ENCODE measurements at places on chromosomes 11 and 22.

GRCh38 chr11:31995525-31996094 is 95.3 kb upstream of the RCN1 start:
- no peak for DNase-seq

GRCh38 chr22:37892566-37893335 is 13.3 kb upstream of the MICALL1 start:
- peak; percentile 60 for DNase-seq

GRCh38 chr11:86726118-86726753 is 53.8 kb upstream of the ME3 start:
- DNase-seq = no peak

DNA sequence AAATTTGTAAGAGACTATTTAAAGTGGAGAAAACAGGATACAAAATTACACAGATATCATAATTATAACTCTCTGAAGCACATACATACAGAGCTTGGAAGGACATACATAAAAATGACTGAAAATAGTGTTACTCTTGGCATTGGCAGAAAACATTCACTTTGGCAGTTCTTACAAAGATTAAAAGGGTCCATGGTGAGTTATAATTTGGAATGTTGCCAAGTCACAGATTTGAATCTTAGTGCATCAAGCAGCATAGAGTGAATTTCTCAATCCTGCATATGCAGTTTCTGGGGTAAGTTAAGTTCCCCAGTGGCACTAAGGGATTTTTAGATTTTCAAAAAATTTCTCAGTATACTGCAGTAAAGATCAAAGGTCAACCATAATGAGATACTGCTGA is 115.9 kb downstream of the CCDC81 start:
- DNase-seq = no peak

DNA sequence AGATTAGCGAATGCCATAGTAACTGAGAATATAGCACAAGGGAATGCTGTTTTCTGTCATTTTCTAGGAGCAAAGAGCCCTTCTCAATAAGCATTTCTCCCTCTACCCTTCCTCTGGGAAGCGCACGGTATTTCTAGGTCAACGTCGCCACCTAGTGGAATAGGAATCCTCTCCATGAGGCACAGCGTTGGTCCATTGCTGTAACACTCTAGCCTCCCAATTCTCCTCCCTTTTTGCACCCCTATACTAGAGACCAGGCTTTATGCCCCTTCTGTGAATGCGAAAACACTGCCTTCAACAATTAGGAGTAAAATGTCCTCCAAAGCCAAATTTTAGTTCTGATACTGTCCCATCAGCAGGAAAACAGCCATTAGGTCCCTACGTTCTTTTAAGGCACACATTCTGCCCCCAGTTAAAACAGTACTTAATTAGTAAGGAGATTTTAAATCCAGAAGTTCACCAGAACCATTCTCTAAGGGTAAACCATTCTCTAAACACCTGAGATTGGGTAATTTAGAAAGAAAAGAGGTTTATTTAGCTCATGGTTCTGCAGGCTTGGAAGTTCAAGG is 12.8 kb upstream of the HYLS1 start:
- peak; percentile 15 for DNase-seq

GRCh38 chr22:48267681-48268080 is 1505.2 kb downstream of the TBC1D22A start:
- DNase-seq = no peak

GRCh38 chr11:11389238-11389637 is 36.2 kb upstream of the CSNK2A3 start:
- DNase-seq = no peak

DNA sequence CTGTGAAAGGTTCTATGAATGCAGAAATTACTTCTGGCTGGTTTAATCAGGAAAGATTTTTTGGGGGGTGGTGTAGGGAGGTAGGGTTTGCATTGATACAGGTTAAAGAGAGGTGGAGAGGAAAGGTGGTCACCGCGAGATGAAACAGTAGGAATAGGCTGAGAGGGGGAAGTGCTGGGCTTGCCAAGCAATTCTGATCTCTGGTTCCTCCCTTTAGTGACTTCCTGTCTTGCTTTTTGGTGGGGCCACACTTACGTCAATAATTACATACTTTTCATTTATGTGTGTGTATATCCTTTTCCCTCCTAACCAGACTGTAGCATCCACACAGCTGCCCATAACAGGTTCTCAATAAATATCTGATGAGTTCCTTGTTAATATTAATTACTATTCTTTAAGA is 120.0 kb downstream of the CTNND1 start:
- DNase-seq = no peak

- no peak for DNase-seq
Observed at GRCh38 chr11:33953289-33953688, 61.4 kb upstream of the LMO2 start.

GRCh38 chr11:132728026-132728425 is 804.3 kb downstream of the OPCML start:
- DNase-seq = no peak

- DNase-seq = no peak
Observed at GRCh38 chr11:113839842-113840241, 35.5 kb downstream of the USP28 start.

DNA sequence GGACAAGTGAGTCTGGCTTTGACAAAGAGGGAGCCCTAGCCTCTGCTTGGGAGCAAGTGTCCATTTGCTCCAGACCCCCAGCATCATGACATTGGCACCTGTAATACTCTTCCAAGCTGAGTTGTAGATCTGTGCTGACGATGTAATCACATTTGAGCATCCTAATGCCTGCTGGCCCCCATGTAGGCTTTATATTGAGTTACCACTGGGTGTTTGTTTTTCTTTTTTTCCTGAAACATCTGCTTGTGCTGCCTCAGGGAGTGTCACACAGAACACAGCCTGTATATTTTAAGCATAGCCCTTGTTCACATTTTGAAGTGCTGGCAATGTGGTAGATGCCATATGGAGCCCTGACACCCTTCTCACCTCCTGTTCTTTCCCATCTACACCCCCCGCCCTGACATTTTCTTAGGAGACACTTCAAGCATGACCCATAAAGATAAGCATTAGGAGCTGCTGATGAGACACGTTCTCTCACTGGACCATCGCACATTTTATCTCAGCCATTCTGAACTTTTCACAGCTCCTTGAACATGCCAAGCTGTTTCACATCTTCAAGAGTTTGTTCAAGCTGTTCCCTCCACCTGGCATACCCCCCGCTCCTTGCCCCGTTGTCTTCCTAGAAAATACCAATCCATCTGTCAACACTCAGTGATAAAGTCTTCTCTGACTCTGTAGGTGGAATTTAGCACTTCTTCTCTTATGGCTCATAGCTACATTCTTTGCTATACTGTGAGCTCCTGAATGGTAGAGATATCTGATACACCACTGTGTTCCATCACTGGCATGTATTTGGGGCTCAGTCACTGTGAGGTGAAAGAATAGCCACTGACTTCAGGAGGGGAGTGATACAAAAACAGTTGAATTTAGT is 128.7 kb downstream of the TRIM44 start:
- no peak for DNase-seq

DNA sequence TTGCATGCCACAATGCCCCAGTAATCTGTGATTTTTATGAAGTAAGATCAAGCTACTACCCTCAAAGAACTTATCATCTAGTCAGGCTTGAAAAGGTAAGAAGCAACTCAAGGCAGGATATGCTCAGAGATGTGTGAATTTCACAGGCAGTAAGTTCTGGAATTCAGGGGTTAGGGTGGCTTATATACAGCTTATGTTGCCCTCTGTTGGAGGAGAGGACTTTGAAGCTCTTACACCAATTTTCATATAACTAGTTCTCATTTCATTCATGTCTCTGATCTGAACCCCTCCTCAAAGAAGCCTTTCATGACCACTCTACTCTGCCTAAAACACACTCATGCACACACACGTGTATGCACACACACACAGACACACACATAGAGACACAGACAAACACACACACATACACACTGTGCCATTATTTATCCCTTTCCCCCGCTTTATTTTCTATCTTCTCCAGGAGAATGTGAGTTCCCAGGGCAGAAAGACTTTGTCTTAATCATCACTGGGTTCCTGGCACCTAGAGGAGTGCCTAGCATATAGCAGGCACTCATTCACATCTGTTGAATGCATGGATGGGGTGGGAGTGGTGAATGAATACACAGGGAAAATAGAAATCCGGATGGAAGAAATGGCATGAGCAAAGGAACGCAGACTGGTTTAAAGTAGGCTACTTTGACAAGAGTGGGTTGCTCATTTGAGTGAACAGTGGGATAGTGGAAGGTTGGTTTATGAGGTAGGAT is 220.7 kb upstream of the ZBED5 start:
- DNase-seq = no peak

- no peak for DNase-seq
Observed at GRCh38 chr11:61484541-61484940, 24.0 kb upstream of the LRRC10B start.

- peak; percentile 77 for DNase-seq
Observed at GRCh38 chr11:122101625-122102291, 14.3 kb downstream of the BLID start.

DNA sequence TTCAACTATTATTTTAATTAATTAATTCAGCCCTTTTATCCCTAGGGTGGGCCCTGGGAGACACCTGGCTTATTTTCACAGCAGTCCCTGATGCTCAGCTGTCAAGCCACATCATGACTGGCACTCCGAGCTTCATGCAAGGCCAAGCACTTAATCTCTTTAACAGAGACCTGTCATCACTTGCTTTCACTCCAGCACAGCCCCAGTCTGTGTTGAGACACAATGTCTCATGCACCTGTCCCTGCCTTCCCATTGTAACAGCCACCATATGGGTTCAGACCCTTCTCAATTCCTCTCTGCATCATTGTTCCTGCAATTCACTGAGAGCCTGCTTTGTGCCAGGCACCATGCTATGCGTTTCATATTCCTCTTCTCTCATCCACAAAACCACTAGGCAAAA is 222.2 kb upstream of the TENM4 start:
- no peak for DNase-seq

DNA sequence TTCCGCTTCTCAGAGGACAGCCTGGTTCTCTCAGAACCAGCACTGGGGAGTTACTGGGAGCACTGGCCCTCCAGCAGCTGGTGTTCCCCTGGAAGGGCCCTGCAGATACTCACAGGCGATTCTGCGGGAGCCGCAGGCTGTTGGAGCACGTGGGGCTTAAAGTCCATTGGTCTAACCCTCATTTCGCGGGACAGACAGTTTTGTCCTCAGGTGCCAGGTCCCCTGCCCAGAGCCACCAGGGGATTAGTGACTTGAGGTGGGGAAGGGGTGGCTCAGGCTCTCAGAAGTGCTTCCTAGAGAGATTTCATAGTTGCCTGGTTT is 53.9 kb downstream of the CACNA1I start:
- DNase-seq = no peak

- no peak for DNase-seq
Observed at GRCh38 chr11:99019696-99020095, 1.1 kb upstream of the CNTN5 start.

DNA sequence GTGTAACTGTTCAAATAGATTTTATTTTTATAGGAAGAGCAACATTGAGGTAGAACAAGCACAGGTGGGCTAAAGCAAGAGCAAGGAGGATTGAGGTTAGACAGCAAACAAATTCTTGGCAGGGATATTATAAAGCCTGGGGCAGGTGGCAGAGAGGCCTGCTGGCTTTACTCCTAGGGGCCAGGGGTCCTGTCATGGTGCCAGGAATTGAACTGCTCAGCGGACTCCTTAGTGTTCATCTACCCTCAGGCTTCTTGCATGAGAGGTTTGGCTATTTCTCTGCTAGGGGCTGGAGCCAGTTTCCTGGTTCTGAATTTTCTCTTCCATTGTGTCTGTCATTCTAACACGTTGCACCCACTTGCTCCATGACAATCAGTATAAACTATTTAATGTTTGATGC is 217.2 kb upstream of the NCAM1 start:
- no peak for DNase-seq

GRCh38 chr22:49183826-49184216 is 643.9 kb downstream of the BRD1 start:
- DNase-seq = no peak

- DNase-seq = no peak
Observed at GRCh38 chr11:46390331-46391171, 1.0 kb downstream of the CHRM4 start.

GRCh38 chr11:73344191-73344607 is 32.0 kb upstream of the RELT start:
- DNase-seq = peak; percentile 75

DNA sequence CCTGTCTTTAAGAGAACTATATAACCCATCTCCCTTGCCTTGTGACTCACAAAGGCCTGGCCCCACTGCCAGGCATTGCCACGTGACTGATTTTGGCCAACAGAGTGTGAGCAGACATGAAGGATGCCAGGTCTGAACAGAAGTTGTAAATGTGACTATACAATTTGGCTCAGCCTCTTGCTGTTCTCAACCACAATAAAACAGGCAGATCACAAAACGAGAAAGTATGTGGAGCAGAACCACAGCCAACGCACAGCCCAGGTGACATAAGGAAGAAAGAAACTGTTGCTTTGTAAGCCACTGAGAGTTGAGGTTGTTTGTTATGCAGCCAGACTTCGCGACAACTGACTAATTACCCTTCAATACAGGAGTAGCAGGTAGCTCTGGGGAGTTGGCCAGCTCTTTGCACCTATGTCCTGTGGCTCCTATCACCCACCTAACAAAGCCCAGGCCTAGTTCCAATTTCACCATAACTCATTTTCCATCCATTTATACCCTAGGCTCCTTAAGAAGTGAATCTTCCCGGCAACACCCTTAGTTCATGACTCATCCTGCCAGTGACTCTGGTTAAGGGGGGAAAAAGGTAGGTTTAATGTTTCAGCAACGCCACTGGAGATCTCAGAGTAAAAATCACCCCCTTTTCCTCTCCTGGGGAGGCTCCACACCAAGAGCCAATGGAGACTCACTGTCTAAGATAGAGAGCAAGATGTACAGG is 53.7 kb downstream of the GALNT18 start:
- no peak for DNase-seq

DNA sequence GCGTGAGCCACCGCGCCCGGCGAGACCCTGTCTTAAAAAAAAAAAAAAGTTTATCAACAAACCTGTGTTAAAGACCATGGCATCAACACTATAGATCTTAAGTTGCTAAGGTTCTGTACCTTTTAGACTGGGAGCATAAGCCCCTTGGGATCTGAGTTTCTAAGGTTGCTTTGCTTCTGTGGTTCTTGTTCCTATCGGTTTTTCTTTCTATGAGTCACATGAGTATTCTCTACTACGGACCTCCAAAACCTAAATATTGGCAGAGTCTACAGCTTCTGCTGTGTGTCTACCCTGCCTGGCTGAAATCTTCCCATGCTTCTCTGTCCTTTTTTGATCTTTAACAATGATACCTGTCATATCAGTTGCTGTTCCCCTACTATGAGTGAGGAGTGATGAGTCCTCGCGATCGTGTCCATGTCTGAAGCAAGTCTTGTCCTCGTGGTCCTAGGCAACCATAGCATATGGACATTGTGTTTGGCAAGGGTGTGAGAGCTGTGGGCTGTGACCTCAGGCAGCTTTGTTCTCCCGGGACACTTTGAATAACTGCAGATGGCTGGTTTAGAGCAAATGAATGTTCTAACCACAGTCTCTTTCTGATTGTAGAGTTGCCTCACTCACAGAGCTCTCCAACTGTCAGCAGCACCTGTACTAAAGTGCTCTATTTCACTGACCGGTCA is 9.0 kb upstream of the DLAT start:
- no peak for DNase-seq

DNA sequence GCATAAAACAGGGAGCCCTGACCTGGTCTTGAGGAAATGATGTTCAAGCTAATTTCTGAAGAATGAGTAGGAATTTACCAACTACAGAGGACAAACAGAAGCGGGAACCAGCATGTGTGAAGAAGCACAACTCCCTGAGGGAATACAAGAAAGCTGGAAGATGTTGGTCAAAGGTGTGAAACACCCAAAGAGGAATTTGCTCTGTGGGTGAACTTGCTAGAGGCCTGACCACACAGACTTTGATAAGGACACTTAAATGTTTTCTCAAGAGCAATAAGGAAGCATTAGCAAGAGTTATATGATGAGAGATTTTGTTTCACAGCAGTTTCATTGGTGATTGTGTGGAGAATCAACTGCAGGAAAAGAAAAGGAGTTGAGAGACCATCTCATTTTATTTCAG is 17.6 kb downstream of the SLC5A12 start:
- no peak for DNase-seq

Data from nucleus accumbens (tissue), 56 donors.